ENCODE measurements at places on chromosomes 1 and 21.

- no peak for DNase-seq
Observed at GRCh38 chr1:112319371-112320040, 76.5 kb upstream of the CTTNBP2NL start.

DNA sequence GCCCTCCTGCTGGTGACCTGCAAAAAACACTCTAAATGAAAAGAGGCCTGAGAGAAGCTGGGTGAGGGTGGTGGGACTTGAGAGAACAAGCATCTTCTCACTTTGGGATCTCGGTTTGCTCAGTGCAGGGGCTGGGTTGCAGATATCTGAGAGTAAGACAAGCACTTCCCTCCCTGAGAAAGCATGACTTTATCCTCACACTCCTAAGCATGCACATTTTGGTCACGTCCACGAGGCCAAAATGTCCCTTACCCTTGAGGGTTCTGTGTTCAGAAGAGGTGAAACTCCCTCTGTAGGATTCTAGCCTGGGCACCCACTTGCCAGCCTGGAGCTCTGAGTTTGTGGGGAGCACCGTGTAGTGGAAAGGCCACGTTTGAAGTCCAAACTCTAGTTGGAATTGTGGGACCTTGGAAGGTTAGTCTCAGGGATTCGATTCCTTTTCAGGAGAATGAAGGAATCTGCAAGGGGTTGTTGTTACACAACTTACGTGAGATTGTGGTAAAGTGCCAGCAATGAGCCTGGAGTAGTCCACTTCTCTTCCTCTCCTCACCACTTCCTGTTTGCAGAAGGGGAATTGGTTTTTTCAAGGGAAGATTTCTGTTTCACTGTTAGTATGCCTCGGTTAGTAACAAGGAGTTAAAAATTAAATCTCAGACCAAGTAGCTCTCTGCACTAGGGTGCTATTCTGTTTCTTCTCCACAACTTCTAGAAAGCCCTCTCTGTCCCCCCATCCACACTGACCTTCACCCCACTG, 3.0 kb downstream of the FCAMR start:
- DNase-seq: no peak

- no peak for DNase-seq
Observed at GRCh38 chr21:39005502-39005787, 177.8 kb downstream of the PSMG1 start.

DNA sequence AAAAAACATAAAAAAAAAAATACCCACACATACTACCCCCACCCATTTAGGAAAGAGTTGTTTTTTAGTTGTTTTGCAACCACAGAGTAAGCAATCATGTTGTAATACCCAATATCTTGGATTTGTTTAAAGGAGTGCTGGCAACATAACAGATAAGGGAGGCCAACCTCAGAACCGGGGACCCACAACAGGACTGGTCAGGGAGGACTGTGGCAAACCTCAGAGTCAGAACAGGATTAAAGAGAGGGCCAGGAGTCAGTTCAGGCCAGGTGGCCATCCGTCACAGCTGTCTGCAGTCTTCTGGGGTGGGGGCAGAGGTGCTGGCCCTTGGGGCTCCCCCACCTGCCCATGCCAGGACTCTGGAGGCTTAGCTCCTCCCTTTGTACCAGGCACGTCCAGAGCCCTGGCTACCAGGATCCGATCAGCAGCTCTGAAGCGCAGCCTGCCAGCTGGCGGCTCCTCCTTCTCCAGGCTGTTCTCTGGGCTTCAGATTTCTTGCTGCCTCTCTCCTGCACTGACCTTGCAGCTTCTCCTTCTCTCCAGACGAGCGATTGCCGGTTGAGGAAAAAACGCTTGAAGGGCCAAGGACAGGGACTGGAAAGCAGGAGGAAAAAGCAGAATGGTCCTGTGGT, 7.9 kb downstream of the H6PD start:
- no peak for DNase-seq

DNA sequence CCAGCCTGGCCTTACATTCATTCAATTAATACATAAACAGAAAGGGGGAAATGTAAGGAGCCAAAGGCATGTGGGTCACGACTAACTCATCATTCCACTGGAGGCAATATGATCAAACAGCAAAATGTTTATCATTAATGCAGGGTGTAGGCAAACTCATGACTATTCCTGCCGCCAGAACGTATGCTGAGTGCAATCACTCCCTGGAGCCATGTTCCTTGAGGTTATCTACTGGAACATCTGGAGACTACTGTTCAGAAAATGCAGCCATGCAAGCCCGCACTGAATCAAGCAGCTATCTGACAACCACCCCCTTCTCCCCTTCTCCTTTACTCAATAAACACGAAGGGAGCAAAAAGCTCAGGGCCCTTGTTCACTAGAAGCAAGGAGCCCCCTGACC, 267.6 kb downstream of the COL11A1 start:
- DNase-seq: no peak

DNA sequence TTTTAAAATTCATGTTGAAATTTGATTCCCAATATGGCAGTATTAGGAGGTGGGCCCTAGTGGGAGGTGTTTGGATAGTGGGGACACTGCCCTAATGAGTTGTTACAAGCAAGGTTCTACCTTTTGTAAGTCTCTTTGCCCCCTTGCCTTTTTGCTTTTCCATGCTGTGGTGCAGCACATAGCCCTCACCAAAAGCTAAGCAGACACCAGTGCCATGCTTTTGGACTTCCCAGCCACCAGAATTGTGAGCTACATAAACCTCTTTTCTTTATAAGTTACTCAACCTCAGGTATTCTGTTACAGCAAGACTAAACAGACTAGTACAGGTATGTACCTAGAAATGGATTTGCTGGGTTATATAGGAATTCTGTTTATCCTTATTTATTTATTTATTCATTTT, 13.7 kb downstream of the ZMYM4 start:
- DNase-seq: no peak

DNA sequence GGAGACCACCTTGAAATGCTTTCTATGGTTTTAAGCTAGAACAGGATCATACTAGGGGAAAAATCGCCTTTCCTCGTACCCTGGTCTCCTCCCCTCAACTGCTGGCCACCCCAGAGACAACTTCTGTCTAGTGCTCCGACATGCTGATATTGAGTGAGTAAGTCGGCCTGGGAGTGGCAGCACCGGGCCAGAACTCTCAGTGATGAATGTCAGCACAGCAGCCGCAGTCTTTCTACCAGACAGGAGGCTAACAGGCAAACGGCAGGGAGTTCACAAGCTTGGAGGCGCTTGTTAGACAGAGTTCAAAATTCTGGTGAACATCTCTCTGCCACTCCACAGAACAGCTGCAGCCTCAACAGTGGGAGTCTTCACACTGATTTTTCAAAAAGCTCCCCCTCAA, 716.9 kb downstream of the ADGRL2 start:
- DNase-seq: no peak

GRCh38 chr1:217228689-217229088, 402.2 kb downstream of the GPATCH2 start:
- no peak for DNase-seq

GRCh38 chr1:67892476-67893125, 59.3 kb upstream of the GNG12 start:
- DNase-seq: no peak

GRCh38 chr1:169048043-169048442, 58.4 kb upstream of the ATP1B1 start:
- DNase-seq: no peak

- no peak for DNase-seq
Observed at GRCh38 chr1:170215072-170215885, 69.5 kb downstream of the NTMT2 start.

- no peak for DNase-seq
Observed at GRCh38 chr21:34885626-34886239, 163.4 kb downstream of the RUNX1 start.

DNA sequence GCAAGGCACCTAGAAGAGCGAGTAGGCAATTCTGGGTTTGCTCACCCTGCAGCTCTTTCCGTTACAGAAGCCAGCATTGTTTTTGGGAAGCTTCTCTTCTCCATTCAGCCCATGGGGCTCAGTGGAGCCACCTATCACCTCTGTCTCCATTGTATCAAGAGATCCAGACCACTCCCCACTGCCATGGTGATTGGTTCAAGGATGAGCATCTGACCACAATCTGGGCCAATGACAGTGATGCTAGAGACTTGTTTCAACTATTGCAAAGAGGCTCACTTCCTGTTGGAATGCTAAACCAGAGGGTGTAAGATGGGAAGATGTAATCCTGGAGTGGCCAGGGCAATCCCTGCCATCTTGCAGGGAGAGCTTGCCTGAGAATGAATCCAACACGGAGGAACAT, 6.6 kb downstream of the SPATA21 start:
- DNase-seq: no peak

DNA sequence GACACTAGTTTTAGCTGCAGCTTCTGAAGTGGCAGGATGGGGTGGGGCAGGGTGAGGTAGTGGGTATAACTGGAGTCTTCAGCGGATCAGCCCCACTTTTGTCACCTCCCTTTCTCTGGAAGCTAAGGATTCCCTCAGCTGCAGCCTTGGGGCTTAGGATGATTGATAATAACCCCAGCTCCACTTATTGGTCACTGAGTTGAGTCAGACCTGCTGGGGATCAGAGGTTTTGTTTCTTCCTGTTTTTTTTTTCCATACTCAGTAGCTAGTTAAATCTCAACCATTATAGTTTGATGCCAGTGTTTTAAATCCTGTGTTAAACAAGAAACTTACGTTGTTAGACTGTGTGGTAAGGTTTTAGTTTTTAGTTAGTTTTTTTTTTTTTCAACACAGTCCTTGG, 57.2 kb downstream of the LAMC1 start:
- DNase-seq: no peak

- no peak for DNase-seq
Observed at GRCh38 chr1:172650474-172651193, 8.3 kb upstream of the FASLG start.

DNA sequence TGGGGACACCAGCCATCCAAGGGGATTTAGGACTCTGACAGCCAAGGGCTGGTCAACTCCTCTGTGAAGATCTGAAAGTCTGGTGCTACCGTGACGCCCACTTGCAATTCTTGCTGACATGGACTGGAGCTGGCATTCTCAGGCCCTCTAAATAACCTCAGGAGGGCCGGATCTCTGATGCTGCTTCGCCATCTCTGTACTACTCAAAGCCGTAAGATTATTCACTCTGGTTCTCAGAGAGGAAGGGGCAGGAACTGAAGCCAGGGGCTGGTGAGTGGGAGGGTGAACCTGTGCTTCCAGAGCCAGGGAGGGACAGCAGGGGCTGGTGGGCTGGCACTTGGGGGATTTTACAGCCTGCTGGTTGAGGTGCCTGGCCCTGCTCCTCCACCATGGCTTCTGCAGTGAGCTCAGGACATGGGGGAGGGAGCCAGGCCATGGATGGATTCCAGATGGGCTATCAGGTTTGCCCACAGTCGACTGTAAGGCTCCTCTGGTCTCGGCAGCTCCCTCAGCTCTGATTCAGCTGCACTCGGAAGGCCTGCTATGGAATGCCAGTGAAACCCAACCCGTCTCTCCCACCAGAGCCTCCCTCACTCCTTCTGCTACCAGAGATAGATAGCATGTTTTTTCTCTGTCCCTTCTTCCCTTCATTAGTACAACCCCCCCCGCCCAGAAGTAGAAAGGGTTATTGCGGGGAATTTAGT, 84.5 kb downstream of the PLXNA2 start:
- no peak for DNase-seq

DNA sequence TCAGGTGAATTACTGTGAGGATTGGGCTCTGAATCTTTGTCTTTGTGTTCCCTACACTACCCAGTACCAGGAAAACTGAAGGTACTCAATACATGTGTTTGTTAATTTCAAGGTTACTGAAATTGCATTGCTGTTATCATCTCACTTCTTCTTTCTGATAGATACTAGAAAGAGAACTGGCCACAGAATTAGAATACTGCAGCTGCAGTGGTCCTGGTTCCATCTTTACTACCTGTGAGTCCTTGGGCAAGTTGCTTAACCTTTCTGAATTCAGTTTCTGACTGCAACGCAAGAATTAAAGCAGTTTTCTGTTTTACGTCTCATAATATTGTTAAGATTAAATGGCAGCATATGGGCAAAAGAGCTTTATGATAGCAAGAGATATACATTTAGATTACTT, 263.5 kb downstream of the LMO4 start:
- DNase-seq: no peak

- DNase-seq: no peak
Observed at GRCh38 chr1:231274119-231274825, 33.3 kb downstream of the GNPAT start.

- DNase-seq: no peak
Observed at GRCh38 chr1:224882264-224882663, 47.2 kb upstream of the DNAH14 start.

- DNase-seq: no peak
Observed at GRCh38 chr1:107493111-107493716, 352.4 kb downstream of the NTNG1 start.
